ENCODE measurements at places on chromosomes 16 and 17.

DNA sequence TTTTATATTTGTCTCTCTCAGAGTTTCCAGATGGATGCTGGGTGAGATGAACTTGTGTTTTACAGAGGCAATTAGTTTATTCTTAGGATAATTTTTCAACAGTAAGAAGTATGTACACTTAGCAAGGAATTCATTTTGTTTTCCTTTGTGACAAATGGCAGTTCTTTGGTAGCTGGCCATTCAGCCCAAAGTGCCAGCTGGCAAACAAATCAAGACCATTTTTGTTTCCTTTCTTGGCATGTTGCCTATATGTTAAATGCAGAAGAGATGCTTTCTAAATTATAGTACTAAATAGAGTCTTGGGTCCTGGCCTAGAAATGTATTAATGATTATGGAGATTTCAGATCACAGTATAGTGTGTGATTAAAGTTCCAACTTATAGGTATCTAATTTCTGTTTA lies 337.1 kb downstream of the CNTNAP4 start:
- DNase-seq, result no peak

GRCh38 chr16:20859699-20860098 lies 40.5 kb downstream of the DCUN1D3 start:
- no peak for DNase-seq

DNA sequence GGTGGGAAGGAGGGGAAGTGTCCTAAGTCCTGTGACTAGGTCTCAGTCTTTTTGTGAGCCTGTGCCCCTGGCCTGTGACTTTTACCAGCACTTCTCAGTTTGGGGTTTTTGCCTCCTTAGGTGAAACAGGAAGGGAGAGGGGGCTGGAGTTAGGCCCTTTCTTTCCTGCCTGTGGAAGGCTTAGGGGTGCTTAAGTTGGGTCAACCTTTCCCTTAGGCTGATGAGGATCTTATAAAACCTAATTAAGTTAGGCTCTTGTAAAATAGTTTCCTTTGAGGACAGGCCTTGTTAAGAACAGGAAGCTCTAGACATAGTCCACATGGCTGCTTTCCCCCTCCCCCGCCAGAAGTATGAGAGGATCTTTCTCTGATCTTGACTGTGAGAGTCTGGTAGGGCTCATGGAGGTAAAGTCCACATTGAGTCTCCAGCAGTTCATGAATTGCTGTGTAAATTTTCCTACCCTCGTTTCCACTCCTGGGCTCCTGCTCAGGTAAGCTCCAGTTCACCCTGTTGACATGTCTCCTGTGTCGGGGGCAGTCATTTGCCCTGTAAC lies 17.0 kb upstream of the DNASE1 start:
- no peak for DNase-seq

- no peak for DNase-seq
Observed at GRCh38 chr16:67528222-67528869, at the start of gene RIPOR1. RIPOR1 (plus strand) TSS chr16:67528829; CDS start chr16:67538447, 9,618 bp downstream.

GRCh38 chr16:57618296-57619132 lies 9.9 kb upstream of the ADGRG1 start:
- DNase-seq, result no peak

GRCh38 chr16:14415291-14415690 lies 214.8 kb downstream of the PARN start:
- DNase-seq, result no peak

- no peak for DNase-seq
Observed at GRCh38 chr17:60139438-60140285, 10.1 kb upstream of the CA4 start.

GRCh38 chr17:47009759-47010594 lies 30.9 kb upstream of the RPRML start:
- no peak for DNase-seq
